ENCODE measurements at places on chromosomes 1 and 21.

- no peak for DNase-seq
Observed at GRCh38 chr1:198915327-198916231, 276.7 kb downstream of the PTPRC start.

DNA sequence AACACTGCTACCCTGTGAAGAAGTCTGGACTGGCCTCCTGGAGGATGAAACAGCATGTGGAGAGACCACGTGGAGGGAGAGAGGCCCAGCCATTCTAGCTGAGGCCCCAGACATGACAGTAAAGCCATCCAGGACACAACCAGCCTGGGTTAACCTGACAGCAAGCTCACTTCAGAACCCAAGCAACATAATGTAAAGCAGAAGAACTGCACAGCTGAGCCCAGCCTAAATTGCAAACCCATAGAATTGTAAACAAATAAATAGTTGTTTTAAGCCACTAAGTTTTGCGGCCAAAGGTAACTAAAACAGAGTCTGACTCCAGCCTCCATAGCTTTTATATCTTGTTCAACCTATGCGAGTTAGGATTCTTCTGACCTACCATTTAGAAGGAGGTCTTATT, 97.2 kb upstream of the L1TD1 start:
- DNase-seq = no peak

- DNase-seq = no peak
Observed at GRCh38 chr1:27889506-27889905, 17.2 kb downstream of the THEMIS2 start.

GRCh38 chr1:231240531-231240882, 505 bp upstream of the GNPAT start:
- no peak for DNase-seq

DNA sequence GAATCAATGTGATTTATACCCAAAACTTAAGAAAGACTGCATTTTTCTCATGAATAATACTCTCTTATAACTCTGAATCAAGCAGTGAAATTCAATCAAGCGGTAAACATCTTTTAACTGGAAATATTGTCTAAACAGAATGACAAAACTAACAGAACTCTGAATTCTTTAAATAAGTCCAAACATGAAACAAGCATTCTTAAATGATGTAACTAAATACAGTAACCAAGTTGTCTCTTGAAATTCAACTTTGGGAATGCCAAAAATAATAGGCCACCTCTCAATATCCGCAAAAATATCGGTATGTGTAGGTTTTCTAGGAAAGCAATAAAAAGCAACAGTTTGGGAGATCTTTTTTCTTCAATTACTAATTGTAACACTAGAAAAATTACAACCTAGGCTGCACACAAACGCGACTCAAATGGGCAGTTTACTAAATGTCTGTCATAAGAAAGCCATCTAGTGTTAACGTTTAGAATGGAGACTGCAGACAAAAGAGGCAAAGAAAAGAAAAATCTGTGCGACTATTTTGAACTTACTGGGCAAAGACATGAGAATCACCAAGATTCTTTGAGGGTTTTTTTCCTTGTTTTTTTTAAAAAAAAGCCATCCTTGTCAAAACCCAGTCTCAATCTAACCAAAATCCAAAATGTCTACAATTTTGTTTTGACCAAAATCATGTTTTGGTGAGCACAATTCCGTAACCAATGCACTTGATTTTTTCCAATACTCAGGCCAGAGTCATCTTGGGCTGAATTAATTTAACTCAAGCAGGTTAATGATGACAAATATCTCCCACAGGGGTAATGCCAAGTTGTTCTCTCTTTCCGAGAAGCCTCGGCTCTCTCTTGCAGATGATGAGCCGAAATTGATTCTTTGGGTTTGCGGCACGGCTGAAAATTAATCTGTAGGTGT, 1.3 kb downstream of the SIPA1L2 start:
- no peak for DNase-seq

GRCh38 chr21:20418353-20418752, 579.9 kb upstream of the NCAM2 start:
- no peak for DNase-seq

DNA sequence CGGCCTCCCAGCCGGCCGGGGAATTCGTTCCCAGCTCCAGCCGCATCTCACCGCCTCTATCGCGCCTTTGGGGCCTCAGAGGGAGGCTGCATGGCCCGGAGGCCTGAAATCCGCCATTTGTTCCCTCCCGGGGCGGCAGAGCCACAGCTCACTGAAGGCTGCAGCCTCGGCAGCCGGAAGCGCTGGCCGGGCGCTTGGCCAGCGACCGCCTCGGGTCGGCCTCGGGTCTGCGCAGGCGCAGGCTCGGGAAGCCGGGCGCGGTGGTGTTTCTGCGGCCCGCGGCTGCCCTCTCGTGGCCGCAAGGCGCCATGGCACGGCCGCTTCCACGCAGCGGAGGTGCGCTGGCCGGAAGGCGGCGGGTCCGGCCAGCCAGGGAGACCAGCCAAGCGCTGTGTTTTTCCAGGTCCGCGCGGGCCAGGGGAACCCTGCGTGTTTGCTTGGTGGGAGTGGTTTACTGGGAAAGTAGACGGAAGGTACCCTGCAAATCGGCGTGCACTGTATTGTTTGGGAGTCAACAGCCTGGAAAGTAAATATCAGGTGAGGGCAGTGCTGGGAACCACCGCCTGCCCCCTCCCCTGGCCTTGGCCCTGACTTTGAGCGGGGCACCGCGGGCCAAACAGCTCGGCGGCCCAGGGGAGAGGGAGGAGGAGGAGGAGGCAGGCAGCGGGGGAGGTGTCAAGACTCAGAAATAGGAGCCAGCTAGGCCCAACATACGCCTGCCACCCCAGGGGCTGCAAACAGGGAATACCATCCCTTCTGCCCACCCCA, 52.7 kb upstream of the CD34 start:
- DNase-seq = peak; percentile 77

DNA sequence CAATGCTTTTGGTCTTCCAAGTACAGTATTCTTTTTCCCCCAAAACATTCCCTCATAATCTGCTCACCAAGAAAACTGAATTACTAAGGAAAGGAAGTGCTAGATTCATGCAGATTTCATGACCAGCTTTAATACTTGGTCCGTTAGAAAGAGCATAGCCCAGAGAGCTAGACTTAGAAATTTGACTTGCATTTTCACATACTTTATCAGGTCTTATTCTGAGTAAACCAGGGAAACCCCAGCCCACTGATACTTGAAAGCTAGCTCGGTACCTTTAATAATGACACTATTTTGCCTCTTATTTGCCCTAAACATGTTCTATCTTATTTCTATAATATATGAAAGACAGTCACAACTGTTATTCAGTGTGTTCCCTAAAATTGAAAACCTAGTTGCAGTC, 204.5 kb downstream of the TTLL7 start:
- no peak for DNase-seq

DNA sequence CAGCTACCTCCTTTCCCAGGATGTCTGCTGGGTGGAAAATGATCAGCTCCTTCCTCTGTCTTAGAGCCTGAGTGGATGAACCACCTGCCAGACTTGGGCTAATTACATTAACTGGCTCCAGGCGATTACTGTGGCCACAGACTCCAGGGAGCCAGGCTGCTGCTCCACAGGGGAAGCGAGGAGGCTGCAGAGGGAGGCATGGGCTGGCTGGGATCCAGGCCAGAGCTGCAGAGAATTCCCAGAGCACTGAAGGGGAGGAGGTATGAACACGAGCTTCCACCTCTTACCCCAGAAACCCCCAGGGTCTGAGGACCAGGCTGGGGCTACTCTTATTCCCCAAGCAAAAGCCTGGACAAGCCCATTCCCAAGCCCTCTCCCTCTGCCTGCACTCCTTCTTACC, 136.0 kb upstream of the KLHDC7A start:
- DNase-seq = no peak

- no peak for DNase-seq
Observed at GRCh38 chr1:233993651-233994050, 89.2 kb downstream of the SLC35F3 start.

GRCh38 chr1:44994309-44994898, 8.0 kb upstream of the EIF2B3 start:
- no peak for DNase-seq

DNA sequence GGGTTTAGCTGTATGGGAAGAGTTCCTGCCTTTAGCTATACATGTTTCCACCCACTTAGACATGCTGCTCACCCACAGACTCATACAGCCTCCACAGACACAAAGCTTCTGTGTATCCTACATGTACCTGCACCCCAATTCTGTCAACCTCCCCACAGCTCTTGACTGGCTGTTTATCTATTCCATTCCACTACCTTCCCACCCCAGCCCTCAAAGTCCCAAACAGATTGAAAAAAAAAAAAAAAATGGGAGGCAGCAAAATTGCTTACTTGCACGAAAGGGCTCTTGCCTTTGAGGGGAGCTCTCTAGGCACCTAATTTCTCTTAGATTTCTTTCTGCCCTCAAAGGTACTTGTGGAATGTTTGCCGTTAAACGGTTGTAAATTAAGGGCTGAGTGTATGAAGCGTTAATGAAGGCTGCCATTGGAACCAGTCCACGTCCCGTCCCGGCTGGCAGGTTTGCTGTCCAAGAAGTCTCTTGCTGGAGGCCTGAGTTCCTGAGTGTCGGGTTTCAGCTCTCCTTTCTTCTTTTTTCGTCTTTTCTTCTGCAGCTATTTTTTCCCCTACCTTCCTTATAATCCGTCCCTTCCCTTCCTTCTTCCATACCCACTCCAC, 43.6 kb downstream of the PBX1 start:
- DNase-seq = no peak

GRCh38 chr21:41653954-41654491, 112.8 kb downstream of the RIPK4 start:
- DNase-seq = no peak

- DNase-seq = no peak
Observed at GRCh38 chr1:64161357-64161941, 42.0 kb upstream of the UBE2U start.

DNA sequence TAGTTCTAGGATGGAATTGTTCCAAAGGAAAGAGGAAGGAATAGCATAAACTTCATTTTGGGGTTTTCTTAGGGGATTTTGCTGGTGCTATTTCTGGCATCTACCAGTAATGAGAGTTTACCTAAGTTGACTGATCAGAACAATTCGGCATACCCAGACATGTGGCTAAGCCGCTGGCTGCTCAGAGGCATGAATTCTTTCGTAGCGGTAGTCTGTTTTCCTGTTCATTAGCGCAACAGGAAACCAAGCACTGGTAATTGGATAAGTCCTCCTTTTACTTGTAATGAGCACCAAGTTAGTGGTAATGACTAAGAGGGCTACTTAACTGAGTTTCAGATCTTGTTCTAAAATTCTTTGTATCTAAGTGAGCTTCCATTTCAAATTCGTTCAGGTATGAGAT, 38.6 kb downstream of the C21orf91 start:
- DNase-seq = peak; percentile 55

- no peak for DNase-seq
Observed at GRCh38 chr1:231338270-231339128, at the start of gene SPRTN. Gene SPRTN, plus strand, starts transcription at chr1:231338293. Its CDS starts 91 bp downstream, at chr1:231338384.

DNA sequence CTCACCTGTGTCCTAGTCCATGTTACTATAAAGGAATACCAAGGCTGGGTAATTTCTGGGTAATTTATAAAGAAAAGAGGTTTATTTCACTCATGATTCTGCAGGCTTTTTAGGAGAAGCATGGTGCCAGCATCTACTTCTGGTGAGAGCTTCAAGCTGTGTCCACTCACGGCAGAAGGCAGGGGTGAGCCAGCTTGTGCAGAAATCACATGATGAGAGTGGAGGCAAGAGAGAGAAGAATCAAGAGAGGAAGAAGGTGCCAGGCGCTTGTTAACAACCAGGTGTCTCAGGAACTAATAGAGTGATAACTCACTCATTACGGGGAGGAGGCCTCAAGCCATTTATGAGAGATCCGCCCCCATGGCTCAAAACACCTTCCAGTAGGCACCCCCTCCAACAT, 67.5 kb upstream of the CD34 start:
- DNase-seq = no peak

DNA sequence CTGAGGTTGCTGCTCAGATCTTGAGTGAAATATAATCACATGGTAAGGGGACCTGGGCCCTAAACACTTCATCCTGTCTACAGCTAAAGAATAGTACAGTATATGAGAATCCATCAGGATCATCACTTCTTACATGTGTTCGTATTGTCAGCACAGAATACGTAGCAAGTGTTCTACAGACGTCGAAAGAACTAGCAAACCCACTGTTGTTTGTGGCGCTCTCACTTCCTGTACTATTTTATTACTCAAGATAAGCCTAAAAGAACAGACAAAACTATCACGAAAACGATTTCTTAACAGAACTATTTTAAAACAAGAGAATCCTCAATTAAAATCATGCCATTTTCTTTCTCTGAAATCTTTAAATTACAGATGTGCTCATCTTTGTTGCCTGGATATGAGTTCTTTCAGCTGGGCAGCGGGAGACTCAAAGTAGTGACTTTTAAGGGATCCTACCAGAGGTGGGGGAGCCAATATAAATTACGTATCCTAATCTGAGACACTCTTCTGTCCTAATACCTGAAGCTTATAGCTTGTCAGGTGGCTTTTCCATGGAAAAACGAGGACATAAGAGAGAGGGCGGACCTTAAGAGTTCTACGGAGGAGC, 724 bp downstream of the ST7L start:
- DNase-seq = peak; percentile 19

DNA sequence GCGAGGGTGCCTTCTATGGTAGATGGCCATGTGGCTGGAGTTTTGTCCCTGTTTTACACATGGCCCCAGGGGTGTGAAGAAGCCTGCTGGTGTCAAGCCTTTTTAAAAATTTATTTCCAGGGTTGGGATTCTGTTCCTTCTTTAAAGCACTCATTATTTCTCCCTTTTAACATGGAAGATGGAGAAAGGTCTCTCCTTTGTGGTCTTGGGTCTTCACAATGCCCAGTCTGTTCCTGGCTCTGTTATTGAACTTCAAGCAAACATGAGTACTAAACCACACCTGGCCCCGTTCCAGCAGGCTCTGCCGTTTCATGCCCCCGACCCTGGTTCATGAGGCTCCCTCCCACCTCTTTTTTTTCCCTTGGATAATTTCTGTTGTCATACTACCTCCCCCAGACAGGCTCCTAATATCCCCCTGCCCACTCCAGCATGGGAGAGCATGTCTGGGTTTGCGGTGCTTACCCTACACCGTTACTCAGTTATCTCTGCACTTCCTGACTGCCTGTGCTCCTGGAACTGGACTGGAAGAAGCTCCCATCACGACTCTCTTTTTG, 121.2 kb upstream of the KIAA0040 start:
- no peak for DNase-seq

- no peak for DNase-seq
Observed at GRCh38 chr1:91806769-91807700, 78.9 kb downstream of the TGFBR3 start.

- DNase-seq = no peak
Observed at GRCh38 chr1:9404117-9404914, 111.6 kb downstream of the SPSB1 start.

DNA sequence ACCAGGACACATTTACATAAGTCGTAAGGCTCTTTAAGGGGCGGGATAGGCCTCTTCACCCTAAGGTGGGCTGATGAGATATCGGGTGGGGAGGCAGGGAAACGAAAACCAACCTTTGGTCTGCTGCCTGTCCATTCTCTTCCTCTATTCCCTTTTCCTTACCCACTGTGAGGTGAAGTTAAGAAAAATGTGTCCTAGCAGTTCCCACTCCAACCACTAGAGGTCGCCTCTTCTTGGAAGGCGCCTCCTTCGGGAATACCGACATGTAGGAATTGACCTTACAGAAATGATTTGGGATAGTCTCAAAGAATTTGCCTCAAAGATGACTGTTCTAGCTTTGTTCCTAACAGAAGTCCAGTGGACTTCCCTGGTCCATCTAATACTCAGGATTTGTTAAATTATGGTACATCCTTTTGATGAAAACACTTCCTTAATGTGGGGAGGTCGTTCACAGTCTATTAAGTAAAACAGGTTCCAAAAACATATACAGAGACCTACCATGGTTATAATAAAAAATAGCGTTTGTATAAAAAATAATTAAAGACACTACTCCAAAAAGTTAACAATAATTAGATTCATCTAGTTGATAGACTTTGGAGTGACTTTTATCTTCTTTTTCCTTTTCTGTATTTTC, 14.1 kb downstream of the AZIN2 start:
- no peak for DNase-seq
